Activated CD4-positive, alpha-beta T cell treated with anti-CD3 and anti-CD28 coated beads, Interleukin-2, Interleukin-4, amounts not matched to agents 100 ng/mL and 50 ng/mL, durations not matched to agents 16 hours and 8 hours (primary cell): ENCODE measurements at places on chromosomes 16 and 17.

DNA sequence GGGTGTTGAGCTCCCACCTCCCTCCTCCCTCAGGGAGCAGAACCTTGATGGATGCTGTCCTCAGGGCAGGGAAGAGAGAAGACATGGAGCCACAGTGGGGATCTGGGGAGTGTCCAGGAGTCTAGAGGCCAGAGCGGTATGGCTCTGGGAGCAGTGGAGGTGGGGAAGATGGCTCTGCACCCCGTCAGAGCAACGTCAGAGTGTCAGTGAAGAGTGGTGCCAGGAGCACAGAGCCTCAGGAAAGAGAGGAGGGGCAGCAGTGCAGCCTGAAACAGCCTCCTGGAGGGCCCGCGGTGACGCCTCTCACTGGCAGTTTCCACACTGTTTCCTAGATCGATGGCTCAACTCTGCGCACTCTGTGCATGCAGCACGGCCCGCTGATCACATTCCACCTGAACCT is 23.2 kb upstream of the SLC5A11 start:
- no peak for DNase-seq

DNA sequence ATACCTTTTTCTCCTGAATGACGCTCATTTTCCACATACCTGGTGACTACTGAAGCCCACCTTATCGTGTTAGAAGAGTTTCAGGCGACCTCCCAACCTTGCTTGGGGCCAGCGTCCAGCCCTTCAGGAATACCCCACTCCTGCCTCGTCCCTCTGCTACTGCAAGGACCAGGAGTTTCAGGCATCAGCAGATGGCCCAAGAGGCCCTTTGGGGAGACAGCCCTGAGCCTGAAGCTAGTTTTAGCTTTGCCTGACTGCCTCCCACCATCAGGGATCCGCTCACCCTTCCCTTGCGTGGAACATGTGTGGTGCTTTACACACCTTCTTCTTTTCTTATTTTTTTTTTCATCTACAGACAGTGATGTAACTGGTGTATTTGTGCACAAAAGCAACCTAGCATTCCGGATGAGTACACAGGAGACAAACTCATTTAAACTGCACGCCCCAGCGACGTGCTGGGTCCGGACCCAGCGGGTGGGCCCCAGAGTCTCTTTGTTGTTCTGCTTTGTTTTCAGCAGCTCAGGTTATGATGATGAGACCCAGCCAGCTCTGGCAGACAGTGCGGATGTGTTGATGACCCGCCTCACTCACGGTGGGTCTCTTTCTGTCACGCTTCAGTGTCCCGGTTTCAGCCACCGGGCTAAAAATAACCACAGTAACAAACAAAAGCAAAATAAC is 242.4 kb downstream of the C16orf95 start:
- no peak for DNase-seq

- DNase-seq = peak; percentile 85
Measured at GRCh38 chr17:27239046-27239445, 54.9 kb upstream of the WSB1 start.

DNA sequence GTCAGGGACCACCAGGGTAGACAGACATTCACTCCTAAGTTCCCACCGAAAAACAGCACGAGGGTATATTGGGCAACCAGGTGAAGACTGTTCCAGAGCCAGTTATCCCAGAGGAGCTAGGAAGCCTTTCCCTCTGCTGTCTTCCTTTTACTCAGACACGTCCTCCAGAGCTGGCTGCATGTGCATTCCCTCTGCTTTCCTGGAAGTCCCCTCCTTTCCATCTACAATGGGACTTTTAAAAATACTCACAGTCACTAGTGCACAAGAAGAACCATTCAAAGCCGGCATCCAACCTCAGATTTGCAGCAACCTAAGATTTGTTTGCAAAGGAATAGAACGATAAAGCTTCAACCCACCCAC is 32.5 kb upstream of the CRISPLD2 start:
- DNase-seq = no peak

DNA sequence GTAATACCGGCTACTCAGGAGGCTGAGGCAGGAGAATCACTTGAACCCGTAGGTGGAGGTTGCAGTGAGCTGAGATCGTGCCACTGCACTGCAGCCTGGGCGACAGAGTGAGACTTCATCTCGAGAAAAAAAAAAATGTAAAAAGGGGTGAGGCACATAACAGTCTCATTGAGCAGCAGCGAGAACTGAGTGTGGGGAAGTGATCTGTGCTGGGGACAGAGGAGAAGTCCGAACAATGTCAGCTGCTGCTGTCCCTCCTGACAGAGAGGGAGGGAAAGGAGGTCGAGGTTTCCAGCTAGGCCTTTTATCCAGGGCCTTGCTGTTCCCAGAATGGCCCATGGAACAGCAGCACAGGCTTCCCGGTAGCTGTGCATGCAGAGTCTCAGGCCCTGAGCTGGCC is 14.0 kb downstream of the C16orf74 start:
- no peak for DNase-seq

- no peak for DNase-seq
Measured at GRCh38 chr17:82493226-82493781, 26.2 kb upstream of the FOXK2 start.
